Ovary (tissue), 10 donors: ENCODE measurements at places on chromosomes 16 and 17.

DNA sequence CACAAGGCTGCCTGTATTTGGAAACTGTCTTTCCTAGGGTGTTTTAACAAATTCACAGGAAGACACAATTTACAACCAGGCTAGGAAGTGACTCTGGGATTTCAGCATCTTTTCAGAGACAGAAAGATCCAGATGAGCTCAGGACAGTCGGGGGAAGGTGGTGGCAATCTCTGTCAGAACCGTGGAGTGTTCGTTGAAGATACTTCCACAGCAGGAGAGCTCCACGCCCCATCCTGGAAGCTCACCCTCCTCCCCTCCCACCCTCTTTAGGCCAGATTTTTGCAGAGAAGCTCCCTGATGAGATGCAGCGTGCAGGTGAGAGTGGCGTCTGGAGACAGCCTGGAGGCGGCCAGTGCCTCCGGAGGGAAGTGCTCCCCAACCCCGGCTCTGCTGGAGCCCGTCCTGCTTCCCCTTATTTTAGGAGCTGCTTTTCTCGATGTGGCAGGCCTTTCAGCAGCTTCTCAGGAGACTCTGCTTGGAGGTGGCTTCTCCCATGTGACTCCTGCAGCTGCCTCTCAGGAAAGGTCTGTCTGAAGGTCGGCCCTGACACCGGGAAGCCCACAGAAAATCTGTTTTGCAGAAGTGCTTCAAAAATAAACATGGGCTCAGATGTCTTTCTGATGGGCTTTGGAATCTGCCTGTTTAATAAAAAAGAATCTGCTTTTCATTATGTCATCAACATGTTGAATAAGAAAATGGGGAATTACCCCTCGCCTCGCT lies 186.4 kb upstream of the CHMP6 start:
- no peak for DNase-seq

GRCh38 chr17:74466111-74466827 lies at the start of gene CD300A:
Gene CD300A (plus strand): TSS chr17:74466634. CDS start chr17:74466704, 70 bp downstream.
- no peak for DNase-seq

DNA sequence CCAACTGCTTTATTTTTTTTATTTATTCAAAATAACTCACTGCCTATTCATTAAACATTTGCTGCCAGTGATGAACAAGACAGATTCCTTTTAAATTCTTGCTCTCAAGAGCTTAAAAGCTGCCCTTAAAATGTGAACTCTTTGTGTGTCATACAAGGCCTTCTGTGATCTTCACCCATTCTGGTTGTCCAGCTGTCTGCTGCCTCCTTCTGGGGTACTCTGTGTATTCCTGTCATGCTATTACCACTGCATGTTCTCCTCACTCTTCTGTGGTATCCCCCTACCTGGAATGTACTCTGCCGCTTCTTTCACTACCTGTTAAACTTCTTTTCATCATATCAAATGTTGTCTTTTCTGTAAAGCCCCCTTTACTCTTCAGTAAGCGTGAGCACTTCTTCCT lies 165.8 kb downstream of the CHD9 start:
- no peak for DNase-seq

GRCh38 chr17:76735586-76736348 lies 1.4 kb downstream of the SRSF2 start:
- no peak for DNase-seq

- DNase-seq, result no peak
Measured at GRCh38 chr16:28041615-28042014, 21.9 kb downstream of the GSG1L start.

DNA sequence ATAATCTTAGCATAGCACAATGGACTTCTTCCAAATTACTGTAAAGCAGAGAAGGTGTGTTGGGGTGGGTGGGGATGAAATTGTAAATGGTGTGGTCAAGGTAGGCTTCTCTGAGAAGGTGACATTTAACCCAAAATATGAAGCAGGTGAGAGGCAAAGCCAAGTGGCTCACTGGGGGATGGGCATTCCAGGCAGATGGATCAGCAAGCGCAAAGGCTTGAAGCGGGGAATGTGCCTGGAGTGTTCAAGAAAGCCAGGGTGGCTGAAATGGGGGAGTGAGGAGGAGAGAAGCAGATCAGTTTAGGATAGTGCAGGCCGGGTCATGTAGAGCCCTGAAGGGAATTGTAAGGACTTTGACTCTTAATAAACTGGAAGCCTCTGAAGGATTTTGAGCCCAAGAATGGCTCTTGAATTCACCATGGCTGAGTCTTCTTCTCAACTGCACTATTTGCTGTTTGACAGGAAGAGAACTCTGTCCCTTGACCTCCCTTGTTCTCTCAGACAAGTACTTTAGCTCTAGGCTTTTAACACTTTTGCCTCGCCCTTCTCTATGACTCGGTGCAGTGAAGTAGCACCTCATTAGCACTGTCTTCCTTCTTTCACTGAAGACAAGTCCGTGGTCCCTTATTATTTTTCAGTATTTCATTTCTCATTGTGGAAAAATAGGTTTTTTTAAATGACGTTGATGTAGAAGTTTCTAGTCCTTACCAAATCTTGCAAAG lies 14.7 kb downstream of the CACNG3 start:
- no peak for DNase-seq

DNA sequence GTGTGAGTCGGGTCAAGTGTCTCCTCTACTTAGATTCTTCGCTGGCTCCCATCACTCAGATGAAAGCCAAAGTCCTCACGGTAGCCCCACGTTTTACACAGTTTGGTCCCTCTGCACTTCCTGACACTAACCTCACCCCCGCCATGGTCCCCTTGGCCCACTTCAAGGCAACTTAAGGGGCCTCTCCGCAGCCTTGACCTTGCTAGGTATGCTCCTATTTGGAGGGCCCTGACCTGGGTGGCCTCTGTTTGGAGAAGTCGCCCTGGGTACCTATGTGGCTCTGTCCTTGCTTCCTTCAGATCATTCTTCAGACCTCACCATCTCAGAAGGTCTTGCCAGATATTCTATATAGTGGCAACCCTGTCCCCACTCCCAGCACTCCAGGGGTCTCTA lies 110.2 kb downstream of the SOCS1 start:
- DNase-seq, result no peak

GRCh38 chr17:61396586-61397085 lies 3.0 kb upstream of the TBX2 start:
- no peak for DNase-seq

DNA sequence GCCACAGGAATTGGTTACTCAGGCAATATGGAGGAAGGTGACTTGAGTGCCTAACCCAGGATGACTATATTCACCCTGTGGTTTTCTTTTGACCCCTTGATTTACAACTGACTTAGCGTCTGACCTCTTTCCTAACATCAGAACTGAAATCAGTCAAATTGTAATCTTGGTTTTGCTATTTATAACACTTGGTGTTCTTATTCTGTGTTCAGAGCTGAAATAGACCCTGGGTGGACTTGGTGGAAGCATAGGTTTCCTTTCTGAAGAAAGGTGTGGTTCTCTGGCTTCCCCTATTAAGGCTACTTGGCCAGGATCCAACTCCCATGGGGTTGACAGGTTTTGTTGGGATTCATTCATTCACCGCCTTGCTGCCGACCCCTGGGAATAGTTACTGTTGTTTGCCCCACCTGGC lies 80.8 kb downstream of the CLEC16A start:
- no peak for DNase-seq

GRCh38 chr16:57045694-57046381 lies 46.5 kb upstream of the CPNE2 start:
- DNase-seq, result peak; percentile 82

DNA sequence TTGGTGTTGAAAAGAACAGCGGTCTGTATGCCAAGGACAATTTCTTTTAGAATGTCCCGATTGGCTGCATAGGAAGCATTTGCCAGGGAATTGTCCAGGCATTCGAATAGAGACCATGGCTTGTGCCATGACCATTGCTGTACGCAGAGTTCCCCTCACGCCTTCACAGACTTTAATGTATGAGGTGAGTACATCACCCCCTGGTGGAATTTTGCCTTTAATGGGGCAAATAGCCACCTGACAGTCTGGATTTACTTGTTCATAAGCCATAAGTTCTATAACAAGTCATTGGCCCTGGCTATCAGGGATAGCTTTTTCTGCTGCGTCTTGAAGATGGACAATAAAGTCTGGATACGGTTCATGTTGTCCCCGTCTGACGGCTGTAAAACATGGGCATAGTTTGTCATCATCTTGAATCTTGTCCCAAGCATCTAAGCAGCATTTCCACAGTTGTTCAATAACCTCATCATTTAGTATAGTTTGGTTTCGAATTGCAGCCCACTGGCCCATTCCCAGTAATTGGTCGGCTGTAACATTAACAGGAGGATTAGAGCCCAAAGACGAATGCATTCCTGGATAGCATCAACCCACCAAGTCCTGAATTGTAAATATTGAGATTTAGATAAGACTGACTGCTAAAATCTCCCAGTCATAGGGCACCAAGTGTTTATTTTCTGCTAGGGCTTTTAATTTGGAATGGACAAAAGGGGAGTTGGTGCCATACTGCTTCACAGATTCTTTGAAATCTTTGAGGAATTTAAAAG lies 67.7 kb upstream of the ARL4D start:
- no peak for DNase-seq

- DNase-seq, result peak; percentile 62
Measured at GRCh38 chr16:66695935-66696668, 441 bp downstream of the CMTM4 start.

DNA sequence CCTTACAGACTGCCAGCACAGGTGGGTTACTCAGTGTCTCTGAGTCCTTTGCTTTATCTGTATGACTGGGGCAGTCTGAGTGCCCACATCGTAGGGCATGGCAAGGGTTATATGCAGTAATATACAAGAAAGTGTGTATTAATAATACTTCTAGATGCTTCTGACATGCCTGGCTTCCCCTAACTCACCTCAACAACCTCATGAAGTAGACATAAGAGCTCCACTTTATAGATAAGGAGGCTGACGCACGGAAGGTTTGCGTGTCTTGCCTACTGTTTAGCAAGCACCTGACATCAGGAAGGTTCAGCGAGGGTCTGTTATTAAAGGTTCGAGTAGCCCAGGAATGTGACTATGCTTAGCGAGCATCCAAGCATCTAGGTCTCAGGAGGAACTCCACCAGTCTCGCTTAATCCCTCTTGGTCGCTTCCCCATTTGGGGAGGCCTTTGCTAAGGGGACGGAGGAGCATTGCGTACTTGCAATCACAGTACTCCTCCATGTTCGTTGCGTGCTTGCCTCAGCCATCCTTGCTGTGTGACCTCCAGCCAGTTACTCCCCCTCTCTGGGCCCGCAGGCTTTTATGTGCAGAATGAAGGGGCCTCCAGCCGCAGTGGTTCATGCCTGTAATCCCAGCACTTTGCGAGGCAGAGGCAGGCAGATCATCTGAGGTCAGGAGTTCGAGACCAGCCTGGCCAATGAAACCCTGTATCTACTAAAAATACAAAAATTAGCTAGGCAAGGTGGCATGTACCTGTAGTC lies 1.6 kb downstream of the KCNG4 start:
- no peak for DNase-seq

DNA sequence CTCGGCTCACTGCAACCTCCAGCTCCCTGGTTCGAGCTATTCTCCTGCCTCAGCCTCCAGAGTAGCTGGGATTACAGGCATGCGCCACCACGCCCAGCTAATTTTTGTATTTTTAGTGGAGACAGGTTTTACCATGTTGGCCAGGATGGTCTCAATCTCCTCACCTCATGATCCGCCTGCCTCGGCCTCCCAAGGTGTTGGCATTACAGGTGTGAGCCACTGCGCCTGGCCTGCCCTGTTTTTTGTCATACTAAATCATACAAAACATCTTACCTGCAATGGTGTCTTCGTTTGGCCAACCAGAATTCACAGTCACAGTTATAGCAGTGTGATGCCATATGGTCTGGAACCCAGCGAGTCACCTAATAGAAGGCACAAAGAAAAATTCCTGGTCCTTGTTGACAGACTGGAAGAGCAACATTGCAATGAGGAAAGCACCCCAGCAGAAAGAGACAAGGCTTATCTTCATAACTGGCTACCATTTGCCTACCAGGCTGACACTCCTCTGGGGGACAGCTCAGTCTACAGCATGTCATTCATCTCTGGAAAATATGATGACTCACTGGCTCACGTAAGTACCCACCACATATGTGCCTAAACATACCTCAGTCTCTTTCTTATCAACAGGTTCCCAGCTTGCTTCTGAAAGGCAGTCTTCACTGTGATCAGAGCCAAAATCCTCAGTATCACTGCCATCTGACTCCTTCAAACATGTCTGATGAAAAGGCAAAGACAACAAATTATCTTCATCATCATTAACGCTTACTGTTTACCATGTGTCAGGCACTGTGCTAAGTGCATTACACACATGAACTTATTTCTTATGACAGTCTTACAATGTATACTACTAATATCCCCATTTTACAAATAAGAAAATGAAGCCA lies 4.3 kb upstream of the HSF5 start:
- no peak for DNase-seq

DNA sequence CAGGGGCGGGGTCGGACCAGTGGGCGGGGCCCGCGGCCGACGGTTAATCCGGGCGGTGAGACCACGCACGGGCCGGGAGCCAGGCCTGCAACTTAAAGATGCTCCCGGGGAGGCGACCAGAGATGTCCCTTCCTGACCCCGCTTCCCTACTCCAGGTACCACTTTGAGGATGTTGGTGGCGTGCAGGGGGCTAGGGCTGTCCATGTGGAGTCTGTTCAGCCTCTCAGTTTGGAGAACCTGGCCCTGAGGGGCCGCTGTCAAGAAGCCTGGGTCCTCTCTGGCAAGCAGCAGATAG lies 580 bp downstream of the RANGRF start:
- DNase-seq, result peak; percentile 78

DNA sequence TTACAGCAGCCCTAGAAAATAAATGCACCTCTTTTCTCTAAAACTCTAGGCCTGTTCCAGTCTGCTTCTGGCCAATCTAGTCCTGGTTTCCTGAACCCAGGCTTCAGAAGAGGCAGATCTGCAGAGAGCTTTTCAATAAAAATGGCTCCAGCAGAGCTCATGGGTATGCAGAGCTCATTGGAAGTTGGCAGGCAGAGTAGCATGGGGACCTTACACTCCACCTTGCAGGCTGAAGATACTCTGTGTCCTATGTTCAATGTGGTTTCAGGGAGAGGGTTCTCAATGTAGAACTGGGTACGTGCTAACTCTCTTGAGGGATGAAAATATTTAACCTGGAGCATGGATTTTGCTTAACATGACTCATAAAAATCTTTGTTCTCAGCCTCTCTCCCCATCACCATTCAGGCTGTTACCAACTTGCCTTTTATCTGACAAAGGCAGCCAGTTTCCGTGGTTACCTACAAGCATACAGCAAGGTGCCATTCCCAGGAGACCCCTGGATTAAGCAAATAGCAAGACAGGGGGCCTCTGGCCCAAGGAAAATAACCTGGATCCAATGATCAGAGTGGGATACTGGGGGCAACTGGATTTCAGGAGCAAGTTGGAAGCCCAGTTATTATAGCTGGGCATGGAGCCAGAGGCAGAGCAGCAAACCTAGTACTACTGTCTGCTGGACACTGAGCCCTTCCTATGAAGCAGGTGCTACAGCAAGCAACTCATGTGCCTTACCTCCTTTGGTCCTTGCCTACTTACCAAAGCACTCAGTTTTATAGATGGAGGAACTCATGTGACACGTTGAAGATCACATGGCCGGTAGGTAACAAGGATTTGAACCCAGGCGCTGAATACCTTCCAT lies 98.2 kb upstream of the DHX40 start:
- no peak for DNase-seq
